ENCODE measurements at places on chromosomes 3 and 15. TPM values are rescaled to one million over a fixed set of nuclear protein-coding genes. Genes with fewer than 3 reads are reported as not detected.

DNA sequence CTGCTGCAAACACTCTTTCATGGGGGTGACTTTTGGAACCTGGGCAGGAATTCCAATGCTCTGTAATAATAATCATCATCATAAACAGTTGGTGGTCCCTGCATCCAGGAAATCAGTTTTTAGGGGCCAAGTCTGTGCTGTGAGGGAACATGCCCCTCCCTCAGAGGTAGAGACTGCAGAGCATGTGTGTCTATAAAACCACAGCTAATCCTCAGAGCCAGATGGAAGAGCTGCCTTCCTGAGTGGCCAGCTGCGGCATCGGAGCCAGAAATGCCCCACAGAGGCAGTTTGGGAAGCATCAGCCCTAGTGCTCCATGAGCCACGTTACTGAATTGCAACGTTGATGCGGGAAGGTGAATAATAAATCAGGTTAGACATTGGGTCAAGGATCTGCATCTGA is 12.9 kb upstream of the TPM1 start:
- no peak for DNase-seq

DNA sequence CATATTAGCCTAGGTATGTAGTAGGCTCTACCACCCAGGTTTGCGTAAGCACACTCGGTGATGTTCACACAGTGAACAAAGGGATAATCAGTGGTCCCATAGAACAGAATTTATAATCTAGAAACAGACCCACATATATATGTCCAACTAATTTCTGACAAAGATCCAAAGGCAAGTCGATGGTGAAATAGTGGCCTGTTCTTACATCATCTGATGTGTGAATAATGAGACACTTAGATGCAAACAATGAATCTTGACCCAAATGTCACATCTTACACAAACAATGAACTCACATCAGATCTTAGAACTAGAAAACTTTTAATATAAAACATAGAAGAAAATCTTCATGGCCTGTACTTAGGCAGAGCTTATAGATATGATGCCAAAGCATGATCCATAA is 17.6 kb upstream of the TM2D3 start:
- DNase-seq = no peak

DNA sequence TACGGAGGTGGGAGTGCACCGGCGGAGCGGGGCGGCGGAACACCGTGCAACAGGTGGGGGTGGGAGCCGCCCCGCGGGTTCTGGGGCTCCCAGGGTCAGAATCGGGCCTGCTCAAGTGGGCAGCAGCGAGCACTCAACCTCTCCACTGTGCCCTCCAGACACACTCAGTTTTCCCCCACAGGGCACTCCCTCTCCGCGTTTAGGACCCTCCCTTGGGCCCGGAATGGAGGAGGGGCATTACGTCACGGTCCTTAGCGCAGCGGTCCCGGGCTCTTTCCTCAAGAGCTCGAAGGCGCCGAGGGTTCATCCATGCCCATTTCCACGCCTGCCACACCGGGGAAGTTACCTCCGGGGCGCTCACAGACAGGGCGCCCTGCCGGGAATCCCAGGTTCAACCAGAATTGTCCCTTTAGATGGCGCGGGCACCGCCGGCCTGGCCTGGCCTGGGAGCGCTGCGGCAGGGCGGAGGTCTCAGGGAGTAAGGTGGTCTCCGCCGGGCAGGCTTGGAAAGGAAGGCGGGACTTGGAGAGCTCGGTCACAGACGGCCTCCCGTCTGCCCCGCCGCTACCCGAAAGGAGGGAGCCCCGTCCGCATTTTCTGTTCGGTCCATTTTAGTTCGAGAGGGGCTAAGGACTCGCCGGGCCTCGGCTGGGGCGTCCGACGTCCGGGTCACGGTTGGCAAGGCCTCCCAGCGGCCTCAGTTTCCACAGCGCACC is 5.1 kb downstream of the RNU6-1 start:
- DNase-seq = no peak

GRCh38 chr3:143068059-143068458 is 51.5 kb upstream of the CHST2 start:
- DNase-seq = no peak

DNA sequence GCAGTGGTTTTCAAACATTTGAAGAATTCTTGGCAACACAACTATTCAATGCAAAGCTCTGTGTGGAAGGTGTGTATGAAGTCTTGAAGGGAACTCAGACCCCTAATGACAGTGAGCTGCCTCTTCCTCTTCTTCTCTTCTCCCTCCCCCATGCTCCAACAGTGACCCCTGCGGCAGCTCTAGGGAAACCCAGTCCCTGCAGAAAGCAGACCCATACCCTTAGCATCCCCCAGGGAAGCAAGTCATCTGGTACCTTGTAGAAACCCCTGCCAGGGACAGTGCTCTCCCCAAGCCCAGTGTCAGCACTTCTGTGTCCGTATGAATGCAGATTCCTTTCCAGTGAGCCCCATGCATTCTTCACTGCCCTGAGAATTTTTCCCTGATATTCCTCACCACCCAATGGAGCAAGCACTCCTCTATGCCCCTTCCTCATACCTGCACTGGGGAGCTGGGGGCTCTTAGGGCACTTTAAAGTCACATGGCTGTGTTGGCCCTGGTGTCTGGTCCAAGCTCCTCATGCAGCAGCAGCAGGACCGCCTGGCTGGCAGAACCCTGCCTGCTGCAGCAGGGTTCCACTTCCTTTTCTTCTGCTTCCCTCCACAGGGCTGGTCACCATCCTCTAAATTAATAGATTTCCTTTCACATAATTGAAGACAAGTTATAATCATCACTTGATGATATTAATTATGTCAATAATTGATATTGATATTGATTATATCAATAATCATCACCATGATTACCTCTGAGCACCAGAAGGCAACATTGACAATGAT is 442.5 kb downstream of the EPHB1 start:
- no peak for DNase-seq

- DNase-seq = no peak
Measured at GRCh38 chr15:98562331-98562937, 85.9 kb upstream of the IGF1R start.

DNA sequence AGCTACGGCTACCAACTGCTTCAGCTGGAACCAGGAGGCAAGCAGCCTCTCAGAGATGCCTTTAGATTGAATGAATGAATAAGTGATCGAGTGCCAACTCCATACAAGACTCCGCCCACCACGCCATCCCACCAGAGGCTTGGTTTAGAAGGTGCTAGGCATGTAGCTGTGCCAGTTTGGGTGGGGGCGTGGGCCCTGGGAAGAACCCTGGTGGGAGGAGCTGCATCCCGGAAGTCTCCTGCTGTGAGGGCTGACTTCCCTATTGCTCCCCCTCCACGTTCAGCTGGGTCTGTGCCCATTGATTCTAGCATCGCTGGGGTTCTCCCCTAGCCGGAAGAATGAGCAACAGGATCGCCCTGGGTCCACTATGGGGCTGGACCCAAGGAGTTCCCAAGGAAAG is 20.9 kb downstream of the LINGO1 start:
- no peak for DNase-seq

DNA sequence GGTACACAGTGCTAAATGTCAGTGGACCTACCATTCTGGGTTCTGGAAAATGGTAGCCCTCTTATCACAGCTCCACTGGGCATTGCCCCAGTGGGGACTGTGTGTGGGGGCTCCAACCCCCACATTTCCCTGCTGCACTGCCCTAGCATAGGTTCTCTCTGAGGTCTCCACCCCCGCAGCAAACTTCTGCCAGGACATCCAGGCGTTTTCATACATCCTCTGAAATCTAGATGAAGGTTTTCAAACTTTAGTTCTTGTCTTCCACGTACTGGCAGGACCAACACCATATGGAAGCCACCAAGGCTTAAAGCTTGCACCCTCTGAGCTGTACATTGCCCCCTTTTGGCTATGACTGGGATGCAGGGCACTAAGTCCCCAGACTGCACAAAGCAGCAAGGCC is 788.2 kb upstream of the ALCAM start:
- no peak for DNase-seq

- DNase-seq = no peak
Measured at GRCh38 chr3:42068303-42069088, 22.7 kb upstream of the TRAK1 start.

DNA sequence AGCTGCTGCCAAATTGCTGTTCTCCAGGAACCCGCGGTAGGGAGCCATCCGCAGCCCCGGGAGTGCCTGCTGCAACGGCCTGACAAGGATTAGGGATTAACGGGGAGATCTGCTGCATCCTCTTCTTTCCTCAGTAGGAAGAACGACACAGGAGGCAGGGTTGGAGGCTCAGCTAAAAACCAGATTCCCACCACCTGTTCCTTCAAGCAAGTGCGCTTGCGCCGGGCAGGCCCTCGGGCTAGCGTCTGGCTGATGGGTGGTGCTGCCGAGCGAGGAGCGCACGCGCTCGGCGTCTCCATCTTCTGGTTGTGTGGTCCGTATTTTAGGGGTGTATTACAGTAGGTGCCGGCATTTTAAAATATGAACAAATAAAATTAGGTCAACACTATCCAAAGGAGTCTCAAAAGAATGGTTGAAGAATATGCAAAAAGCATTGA is 25.4 kb upstream of the SLC25A26 start:
- peak; percentile 16 for DNase-seq

- no peak for DNase-seq
Measured at GRCh38 chr3:184785890-184786279, 26.1 kb upstream of the VPS8 start.

DNA sequence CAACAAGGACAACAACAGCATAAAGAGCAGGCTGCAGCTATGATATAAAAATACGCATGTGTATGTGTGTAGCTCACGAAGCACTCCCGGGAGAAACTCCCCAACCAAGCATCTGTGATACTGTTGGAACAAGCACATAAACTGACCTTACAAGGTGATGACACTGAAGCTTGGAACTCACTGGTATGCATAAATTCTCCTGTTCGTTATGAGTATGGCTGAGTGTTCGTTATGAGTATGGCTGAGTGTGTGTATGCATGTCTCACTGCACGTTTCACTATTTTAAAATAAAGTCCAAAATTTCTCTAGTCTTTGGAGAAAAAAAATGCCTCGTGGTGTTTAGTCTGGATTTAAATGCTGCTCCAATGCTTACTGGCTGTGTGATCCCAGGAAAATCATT is 256.8 kb downstream of the RORA start:
- no peak for DNase-seq

DNA sequence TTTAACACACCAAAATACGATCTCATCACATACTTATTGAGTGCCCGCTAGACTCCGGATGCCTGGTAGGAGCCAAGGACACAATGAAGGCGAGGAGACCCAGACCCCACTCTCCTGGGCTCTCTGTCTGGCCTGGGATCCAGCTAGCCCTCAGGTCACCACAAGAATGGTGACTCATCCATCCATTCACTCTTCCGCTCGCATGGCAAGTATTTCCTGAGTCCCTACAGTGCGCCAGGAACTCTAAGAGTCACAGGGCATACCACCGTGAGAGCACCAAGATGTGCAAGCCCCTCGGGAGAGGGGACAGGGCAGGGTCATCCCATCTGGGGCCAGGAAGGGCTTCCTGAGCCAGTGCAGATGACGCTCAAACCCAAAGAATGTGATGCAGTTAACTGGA is 101.6 kb upstream of the PRR20G start:
- DNase-seq = no peak

- DNase-seq = no peak
Measured at GRCh38 chr3:63949005-63949404, 36.8 kb upstream of the SCAANT1 start.

DNA sequence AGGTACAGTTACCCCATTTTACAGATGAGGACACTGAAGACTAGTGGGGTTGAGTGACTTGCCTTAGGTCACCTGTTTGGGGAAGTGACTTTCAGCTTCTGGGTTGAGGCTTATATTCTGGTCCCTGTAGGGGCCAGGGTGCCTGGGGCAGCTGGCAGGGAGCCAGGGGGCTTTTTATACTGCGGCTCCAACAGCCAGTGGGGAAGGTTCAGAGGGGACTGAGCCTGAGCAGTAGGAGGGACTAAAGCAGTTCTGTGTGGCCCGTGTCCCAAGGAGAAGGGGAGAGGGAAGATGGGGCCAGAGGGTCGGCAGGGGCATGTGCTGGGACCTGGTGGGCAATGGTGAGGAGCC is 37.7 kb downstream of the SLC6A6 start:
- DNase-seq = no peak

DNA sequence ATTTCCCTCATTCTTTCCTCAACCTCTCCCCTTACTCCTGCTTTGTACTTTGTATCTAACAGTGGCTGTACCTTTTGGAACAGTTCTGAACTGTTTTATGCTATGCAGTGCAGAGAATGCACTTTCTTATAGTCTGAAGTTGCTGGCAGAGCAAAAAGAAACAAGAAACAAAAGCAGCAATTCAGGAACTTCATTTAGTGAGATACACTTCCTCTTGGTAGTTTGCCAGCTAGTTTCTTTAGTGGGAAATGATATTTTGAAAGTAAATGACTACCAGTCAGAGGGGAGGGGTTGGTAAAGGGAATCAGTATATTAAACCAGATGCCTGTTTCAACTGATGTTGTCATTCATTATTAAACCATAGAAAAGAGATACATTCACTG is 55.0 kb upstream of the CHD2 start:
- DNase-seq = peak; percentile 54

DNA sequence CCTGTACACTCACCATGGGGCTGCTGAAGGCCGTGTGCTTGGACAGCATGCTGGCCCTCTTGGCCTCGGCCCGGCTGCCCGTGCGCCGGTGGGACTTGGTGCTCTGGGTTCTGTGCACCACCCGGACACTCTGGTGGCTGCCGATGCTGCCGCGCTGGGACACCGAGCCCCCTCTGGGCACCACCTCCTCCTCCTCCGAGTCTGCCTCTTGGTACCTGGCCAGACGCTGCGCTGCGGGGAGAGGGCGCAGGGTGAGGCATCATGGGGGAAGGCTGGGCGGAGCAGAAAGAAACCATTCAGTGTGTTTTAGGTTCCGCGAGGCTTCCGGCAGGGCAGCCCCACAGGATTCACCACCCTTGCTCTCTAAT is 145.0 kb downstream of the ATP10A start:
- no peak for DNase-seq

GRCh38 chr15:59556380-59556779 is 55.2 kb upstream of the GCNT3 start:
- DNase-seq = no peak

- no peak for DNase-seq
Measured at GRCh38 chr15:63331456-63331855, 50.2 kb downstream of the CA12 start.

DNA sequence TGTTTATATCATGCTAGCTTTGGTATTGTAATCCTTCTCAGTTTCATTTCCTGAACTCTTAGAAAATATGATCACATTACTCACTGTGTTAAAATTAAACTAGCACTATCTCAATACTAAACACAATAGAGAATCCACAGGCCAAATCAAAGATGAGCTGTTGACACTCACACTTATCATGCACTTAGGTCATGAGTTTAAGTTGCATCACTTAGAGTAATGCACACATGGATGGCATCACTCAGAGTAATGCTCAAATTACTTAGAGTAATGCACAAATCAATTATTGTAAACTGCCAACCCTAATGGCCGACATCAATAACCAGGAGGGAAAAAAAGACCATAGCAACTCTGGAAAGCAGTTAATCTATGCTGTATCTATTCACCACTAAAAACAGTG is 40.0 kb upstream of the MCF2L2 start:
- no peak for DNase-seq

- peak; percentile 16 for DNase-seq
Measured at GRCh38 chr3:632571-633170, 436.1 kb downstream of the CHL1 start.

LINGO1 gene
- 0.18 TPM for total RNA-seq

C3orf20 gene
- total RNA-seq = not detected
